Pons (tissue), 1 donor: ENCODE measurements at places on chromosomes 6 and 20.
A peak's percentile ranks its signal among the peaks of the same experiment; 100 is the strongest.

DNA sequence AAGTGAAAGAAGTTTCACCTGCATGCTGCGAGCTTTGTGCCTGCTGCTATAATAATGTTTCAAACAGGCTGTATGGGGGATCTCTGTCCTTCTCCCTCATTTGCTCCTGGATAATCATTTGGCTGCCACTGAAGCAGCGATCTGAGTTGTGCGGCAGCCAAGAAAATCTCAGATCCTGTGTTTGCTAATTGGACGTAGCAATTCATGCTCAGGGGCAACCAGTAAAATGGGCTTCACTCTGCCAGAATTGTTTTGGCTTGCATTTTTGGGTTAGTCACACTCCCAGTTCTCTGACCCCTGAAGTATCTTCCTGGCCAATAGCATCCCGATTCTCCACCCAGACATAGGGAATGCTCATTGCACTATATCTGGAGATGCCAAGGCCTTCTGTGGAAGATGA lies 13.7 kb upstream of the STXBP5 start:
- no peak for DNase-seq

GRCh38 chr6:97705568-97705967 lies 422.6 kb upstream of the MMS22L start:
- peak; percentile 40 for DNase-seq

- DNase-seq, result peak; percentile 66
These were observed 108.4 kb upstream of the PRSS16 start for GRCh38 chr6:27138837-27139755.

- no peak for DNase-seq
These were observed 350.1 kb upstream of the TSHZ2 start for GRCh38 chr20:52622081-52622480.
